ENCODE measurements at places on chromosomes 11 and 22.

DNA sequence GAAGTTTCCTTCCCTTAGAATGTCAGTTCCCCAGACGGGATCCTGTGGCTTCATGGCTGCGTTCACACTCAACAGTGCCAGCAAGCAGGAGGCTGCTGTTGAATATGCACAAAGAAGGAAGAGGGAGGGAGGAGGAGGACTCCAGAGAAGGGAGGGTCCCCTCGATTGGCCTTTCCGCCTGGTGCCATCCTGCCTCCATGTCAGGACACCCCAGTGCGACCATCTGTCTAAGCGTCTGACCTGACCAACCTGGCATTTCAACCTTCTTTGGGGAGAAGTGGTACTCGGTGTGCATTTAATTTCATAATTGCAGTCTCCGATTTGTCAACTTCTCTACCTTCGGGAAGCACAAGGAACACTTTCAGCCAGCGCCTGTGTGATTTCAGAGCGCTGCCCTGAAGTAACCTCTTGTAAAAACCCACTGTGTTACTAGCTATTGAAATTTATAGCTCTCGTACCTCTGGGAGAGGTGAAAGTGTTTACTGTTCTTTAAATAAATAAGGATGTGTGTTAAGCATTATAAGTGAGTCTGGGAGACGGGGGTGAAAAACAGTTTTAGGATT is 1491.9 kb downstream of the TBC1D22A start:
- DNase-seq = no peak

DNA sequence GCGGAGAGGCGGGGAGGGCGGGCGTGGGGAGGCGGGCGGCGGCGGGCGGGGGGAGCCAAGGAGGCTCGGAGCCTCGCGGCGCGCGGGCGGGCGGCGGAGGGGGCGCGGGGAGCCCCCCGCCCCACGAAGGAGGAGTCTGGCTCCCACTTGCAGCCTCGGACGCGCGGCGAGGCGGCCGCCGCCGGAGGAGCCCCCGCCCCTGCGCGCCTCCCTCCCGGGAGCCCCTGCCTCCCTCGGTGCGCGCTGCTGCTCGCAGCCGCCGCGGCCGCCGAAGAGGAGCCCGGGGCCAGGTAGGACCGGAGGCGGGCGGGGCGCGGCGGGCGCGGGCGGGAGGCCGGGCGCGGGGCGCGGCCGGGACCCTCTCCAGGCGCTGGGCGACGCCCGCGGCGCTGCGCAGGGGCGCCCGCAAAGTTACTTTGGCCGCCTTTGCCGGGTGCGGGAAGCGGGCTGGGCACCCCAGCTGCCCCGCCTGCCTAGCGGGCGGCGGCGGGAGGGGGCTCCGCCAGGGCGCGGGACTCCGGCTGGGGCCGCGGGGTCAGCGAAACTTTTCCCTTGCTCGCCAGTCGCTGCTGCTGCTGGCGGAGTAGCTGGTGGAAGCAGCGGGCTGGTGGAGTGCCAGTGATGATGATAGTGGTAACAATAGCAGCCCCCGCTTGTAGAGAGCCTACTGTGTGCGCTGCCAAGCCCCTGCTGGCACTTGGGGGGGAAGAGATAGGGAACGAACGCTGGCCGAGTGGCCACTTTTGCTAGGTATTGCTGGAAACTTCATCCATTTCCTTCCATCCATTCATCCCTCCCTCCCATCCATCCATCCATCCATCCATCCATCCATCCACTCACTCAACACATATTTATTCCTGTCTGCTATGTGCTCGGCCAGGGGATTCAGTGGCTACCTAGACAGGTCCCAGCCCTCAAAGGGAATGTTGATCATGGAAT is at the start of gene MPPED1:
TSS of gene MPPED1 (plus strand) at position 146 of the 939 bp plus-strand sequence. CDS start 12,972 bp downstream, outside the sequence.
- no peak for DNase-seq

DNA sequence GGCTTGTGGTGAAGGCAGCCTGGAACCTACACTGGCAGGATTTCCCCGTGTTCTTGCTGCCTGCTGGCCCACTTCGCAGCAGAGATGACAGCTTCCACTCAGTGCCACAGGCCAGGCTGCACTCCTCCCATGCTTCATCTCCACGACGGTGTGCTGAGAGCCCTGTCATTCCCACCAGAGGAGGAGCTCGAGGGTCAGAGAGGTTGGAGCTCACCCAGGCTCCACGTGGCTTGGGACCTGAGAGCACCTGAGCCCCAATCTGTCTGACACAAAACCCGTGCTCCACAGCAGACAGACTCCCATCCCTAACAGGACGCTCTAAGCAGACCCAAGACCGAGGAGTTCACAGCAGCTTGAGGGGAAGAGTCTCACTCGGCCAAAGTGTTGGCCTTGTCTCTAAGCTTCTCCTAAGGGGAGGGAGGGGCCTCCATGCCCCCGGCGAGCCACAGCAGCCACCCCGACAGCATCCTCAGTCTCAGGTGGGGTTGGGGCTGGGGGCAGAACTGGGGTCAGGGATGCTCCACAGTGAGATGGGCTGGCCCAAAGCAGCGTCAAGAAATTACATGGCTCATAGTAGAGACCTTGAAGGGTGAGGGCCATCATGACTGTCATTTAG is 10.7 kb downstream of the LRFN4 start:
- DNase-seq = no peak

- DNase-seq = no peak
These were observed 7.1 kb upstream of the GRAMD4 start for GRCh38 chr22:46612904-46613605.

DNA sequence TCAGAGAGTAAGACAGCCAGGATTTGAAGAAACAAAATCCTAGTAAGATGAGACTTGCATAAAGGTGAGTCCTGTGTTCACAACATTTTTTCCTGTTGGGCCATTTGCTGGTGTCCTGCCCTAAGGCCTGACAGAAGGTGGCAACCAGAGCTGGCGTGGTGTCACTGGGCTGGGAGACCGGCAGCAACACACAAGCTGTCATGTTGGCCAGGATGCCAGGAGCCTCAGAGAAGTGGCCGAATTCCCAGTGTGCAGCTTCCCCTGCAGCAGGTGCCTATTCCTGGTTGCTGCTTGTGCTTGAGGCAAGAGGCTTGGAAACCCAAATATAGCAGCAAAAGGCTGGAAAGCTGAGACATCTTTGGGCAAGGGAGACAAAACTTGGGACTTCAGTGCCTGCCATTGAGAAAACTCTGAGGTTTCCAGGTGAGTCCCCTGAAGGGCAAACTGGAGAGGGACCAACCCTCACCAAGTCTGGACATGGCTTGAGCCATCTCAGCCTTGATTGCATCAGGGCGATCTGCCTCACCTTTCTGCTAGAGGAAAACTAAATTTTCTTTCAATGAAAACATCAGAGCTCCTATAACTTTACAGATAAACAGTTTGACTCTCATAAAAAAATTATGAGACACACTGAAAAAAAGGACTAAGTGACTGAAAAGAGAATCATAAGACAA is 25.9 kb downstream of the ALG12 start:
- DNase-seq = no peak

DNA sequence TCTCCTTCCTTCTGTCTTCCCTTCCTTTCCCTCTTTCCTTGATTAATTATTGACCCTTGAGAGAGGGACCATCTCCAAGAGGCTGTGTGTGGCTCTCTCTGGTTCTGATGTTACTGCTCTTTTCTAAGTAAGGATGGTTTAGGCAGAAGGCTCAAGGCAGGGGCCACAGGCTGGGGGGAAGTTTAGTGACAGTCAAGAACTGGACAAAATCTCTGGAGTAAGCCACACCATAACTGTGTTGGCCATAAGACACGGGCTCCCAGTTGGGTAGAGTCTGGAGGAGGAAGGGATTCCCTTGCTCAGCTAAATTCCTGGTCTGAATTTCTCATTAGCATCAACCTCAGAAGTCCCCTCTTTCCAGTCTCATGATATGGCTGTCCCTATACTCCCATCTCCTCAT is 74.7 kb downstream of the BUD13 start:
- DNase-seq = no peak

DNA sequence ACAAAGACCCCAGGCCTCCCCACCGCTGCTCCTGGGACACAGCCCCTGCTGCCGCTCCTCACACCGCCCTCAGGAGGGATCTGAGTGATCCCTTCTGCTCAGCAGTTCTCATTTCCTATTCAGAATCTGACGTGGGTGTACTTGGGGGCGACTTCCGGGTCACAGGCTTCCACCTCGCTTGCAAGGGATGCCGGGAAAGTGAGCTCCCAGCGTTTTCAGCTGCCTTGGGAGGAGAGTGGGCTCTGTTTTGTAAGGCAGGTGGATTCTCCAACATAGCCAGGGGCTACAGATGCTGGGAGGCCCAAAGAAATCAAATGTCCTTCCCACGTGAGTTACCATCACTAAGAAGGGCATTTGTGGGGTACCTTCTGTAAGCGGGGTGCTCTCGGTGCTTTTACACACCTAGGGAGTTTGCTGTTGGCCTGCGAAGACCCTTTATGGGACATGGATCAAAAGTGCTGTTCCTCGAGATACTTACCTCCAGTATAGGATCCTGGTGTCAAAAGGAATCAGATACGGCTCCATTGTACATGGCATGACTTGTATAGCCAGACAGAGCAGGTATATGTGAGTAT is 9.7 kb upstream of the LRRC10B start:
- no peak for DNase-seq

DNA sequence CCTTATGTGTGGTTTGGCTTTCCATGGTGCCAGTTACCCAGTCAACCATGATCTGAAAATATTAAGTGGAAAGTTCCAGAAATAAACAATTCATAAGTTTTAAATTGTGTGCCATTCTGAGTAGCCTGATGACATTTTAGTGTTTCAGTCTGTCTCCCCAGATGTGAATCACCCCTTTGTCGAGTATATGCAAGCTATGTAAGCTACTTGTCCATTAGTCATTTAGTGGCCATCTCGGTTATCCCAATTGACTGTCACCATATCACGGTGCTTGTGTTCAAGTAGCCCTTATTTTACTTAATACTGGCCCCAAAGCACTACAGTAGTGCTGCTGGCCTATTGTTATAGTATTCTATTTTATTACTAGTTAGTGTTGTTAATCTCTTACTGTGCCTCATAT is 44.9 kb downstream of the ATG16L2 start:
- DNase-seq = no peak

DNA sequence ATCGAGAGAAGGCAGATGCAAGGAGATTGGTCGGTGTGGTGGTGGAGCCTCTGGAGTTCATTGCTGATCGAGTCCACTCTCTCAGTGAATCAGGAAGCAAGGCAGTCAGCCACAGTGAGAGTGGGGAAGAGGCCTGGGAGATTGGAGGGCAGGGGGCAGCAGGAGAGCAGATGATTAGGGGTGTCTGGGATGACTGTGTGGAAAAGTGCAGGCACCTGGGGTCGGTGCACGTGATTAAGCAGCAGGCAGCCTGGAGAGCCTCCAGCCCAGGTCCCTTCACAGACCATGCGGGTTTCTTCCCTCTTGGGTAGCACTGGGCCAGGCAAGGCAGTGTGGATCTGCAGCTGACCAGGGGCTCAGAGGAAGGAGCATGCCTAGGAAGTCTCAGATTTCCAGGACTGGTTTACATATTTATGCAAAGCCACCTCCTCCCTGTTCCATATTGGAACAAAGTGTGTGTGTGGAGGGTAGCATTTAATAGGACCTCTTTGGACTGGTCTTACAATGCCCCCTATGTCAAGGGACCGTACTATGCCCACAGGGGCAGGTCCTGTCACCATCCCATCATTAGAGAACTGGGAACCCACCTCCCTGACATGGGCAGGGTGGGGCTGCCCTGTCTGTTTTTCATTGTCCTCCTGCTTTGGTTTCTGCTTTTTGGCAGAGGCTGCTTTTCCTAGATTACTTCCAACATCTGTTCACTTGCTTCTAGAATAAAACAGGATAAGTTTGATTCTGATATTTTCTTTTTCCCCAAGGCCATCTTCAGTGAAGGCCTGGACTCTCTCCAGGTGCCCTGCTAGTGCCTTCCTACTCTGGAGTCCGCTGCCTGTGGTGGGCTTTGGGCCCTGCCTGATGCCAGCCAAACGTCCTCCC is 14.0 kb upstream of the GDPD5 start:
- no peak for DNase-seq

DNA sequence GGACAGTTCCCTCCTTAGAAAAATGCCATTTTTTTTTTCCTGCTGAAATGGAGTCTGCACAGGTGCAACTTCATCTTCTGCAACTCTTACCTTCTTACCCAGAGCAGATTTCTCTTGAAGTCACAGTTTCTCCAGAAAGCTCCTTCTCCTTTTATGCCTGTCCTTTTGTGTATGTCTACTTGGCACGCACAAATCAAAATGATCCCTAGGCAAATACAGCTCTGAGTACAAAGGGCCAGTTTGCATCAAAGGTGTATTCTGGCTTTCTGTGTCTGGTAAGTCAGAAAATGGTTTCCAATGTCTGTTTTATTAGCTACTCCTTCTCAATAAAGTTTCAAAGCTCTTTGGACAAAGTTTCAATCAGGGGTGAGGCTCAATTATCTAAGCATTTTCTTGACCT is 2.5 kb downstream of the CLDN25 start:
- DNase-seq = no peak

GRCh38 chr11:47324520-47324919 is 28.0 kb downstream of the MYBPC3 start:
- no peak for DNase-seq

DNA sequence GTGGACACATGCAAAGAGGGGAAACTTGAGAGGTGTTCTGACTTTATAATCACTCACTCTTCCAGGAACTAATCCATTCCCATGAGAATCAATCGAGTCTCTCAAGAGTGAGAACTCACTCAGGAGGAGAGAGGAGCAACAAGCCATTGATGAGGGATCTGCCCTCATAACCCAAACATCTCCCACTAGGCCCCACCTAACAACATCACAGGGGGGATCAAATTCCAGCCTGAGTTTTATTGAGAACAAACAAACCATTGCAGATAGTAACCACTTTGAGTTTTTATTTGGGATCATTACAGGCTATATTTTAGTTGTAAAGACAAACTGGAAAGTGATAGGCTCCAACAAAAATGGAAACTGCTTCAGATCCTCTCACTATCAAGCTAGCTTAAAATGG is 328.8 kb upstream of the CTSC start:
- no peak for DNase-seq

- no peak for DNase-seq
These were observed 141.0 kb downstream of the ARHGAP42 start for GRCh38 chr11:100827934-100828661.

GRCh38 chr11:132048040-132048439 is 677.6 kb downstream of the NTM start:
- no peak for DNase-seq

- DNase-seq = no peak
These were observed 8.1 kb downstream of the EHD1 start for GRCh38 chr11:64870176-64870892.

- no peak for DNase-seq
These were observed 102.0 kb downstream of the GRIK4 start for GRCh38 chr11:120613264-120614226.

DNA sequence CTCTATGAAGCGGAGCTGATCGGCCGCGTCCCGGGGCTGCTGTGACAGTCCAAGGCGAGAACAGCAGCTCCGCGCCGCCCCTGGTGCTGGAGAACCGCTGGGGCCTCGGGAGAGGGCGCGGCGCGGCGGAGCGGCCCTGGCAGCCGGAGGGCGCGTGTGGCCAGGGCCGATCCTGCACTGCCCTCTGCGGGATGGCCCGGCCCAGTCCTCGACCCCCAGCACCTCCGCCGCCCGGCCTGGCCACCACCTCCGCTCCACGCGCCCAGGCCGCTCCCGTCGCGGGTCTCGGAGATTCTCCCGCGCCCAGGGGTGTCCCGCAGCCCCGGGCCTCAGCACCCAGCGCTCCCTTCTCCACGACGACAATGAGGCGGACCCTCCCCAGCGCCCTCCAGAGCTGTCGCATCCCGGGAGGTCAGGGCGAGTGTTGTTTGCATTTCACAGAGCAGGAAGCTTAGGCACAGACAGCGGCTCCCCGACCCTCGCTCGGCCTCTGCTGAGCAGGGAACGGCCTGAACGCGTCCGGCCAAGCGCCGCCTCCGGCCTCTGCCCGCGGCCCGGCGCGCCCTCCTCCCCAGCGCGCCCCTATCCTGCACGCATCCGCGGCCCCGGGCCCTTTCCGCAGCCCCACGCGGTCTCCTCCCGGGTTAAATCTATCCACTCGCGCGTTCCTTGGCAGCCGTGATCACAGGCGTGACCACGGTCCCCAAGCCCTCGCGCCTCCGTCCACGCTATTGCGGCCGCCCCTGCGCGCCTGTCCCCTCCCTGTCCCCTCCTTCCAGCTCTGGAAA is 109.7 kb downstream of the WNT7B start:
- DNase-seq = no peak

Measured in hypothalamus (tissue), 51 donors.